ENCODE measurements at places on chromosomes 2 and 18.
A peak's percentile ranks its signal among the peaks of the same experiment; 100 is the strongest.

DNA sequence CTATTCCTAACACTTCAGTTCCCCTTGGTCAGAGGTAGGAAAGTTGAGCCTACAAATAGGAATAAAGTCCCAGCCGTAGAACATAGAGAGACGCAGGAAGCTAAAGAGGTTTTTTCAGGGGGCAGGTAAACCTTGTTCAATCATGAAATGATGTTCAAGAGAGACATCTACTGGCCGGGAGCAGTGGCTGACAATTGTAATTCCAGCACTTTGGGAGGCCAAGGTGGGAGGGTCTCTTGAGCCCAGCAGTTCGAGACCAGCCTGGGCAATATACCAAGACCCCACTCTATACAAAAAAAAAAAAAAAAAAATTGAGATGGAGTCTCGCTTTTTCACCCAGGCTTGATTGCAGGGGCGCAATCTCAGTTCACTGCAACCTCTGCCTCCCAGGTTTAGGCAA lies 66.7 kb upstream of the DNAJC10 start:
- DNase-seq = no peak

DNA sequence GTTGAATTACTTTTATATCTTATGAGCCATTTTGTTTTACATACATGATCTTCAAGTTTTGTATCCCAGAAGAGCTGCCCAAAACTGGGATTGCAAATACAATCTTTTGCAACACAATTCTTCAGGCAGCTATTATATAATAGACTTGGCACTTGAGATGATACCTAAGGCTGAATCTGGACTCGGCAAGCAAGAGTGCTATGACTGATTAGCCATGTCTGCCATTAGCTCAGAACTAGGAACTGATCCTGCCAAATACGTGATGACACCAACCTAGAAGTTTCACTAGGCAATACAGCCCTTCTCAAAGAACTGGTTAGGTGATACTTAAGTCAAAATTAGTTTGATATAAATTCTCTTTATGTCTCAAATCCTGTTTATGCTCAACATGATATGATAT lies 619.6 kb downstream of the CPS1 start:
- no peak for DNase-seq

GRCh38 chr18:33802955-33803354 lies 224.9 kb downstream of the ASXL3 start:
- DNase-seq = no peak

- DNase-seq = no peak
Measured at GRCh38 chr2:26457695-26458364, 20.1 kb downstream of the OTOF start.

- DNase-seq = no peak
Measured at GRCh38 chr2:149652926-149653325, 65.4 kb upstream of the MMADHC start.

GRCh38 chr2:161965994-161966393 lies 108.0 kb downstream of the DPP4 start:
- no peak for DNase-seq

DNA sequence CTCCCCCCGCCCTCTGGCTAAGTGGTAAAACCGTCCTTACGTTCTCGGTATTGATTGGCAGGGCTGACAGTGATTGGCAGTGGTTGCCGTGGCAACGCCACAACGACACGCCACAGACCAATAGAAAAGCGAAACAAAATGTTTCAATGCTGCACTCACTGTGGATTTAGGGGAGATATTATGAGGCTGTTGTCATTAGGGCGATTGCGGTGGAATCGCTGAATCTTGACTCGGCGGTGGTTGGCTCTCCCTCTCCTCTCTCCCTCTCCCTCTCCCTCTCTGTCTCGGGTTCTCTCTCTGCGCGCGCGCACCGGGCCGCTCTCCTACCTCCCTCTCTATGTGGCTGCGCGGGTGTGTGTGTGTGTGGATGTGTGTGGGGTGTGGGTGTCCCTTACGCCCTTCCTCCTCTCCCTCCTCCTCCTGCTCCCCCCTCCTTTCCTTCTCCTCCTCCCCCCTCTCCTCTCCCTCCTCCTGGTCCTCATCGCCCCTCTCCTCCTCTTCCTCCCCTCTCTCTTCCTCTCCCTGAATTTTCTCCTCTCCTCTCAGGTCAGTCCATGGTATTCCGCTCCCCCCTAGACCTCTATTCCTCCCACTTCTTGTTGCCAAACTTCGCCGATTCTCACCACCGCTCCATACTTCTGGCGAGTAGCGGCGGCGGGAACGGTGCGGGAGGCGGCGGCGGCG lies at the start of gene SIX3:
Gene SIX3 (plus strand): TSS at position 152 of the 684 bp plus-strand sequence. CDS start 403 bp downstream, at position 555.
- peak; percentile 84 for DNase-seq

DNA sequence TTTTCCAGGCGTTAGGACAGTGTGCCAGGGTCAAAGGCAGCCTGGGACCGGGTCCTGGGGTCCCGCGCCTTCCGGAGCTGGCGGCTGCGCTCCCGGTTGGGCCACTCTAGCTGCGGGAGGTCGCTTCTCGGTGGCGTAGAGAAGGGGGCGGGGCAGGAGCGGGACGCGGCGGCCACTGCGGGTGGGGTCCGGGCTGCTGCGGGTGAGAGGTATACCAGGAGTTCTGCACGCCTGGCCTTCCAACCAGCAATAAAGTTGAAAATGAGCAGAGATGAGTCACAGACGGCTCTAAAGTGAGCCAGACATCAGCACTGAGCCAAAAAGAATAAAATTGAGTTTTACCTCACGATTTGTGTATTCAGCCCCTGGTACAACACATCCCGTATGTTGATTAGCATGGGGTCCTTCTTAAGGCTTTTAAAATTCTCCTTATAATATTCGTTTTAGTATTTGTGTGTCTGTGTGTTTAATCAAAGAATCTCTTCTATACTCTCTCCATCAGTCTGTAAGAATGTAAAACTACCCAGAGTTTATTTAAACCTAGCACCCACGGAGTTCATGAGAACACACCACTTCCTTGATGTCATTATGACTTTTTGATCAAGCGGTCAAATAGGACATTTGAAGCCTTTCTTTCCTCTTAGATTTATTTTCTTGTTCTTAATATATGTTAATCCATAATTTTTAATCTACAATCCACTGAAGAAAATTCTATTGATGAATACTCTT lies at the start of gene C1GALT1C1L:
Gene C1GALT1C1L (minus strand): TSS at position 108 of the 729 bp plus-strand sequence. CDS start 107 bp downstream, at position 1.
- peak; percentile 70 for DNase-seq

DNA sequence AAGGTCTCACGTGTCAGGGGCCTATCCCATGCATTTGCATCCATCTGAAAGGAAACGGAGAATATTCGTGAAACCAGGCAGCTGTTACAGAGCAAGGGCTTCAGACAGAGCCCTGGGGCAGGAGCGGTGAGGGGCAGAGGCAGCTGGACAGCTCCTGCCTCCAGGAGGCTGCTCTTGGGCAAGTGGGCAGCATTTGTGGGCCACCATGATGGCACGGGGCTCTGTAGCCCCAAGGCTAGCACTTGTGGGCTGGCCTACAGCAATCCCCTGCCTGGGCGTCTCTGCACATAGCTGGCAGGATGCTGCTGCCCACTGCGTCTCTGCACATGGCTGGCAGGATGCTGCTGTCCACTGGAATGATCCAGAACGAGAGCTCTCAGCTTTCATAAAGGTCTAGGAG lies 52.8 kb upstream of the PTMA start:
- no peak for DNase-seq

DNA sequence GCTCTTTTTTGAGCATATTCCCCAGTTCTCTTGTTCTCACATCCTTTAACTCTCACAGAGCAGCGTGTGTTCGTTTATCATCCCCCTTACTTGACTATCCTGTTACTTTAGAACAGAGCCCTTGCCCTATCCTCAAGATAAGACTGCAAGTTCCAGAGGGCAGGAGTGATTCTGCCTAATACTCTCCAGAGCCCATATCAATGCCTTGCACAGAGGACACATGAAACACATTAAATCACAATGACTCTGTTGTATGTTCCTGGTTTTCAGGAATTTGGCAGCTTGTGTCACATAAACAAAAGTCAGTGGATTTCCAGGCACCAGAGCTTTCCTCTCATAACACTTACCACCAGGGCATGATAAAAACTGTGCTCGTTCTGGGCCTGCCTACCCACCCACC lies 156.7 kb downstream of the RNF144A start:
- no peak for DNase-seq

- no peak for DNase-seq
Measured at GRCh38 chr2:44722026-44722625, 219.4 kb upstream of the SIX3 start.

DNA sequence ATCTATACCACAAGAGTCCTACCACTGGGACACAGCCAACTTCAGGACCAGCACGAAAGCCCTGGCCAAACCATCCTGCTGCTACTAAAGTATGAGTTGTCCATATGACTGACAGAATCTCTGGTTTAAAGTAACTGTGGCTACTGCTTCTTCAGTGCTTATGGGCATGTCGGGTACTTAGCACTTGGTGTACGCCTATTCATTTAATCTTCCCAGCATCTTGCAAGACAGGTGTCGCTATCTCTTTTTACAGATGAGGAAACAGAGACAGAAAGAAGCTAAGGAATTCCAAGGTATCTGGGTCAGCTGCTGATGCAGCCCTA lies 203.4 kb upstream of the ID2 start:
- no peak for DNase-seq

- no peak for DNase-seq
Measured at GRCh38 chr18:71673954-71674353, 870.2 kb downstream of the CBLN2 start.

- no peak for DNase-seq
Measured at GRCh38 chr2:103008586-103008985, 246.8 kb downstream of the TMEM182 start.

GRCh38 chr2:162686336-162686735 lies 152.2 kb downstream of the KCNH7 start:
- no peak for DNase-seq

DNA sequence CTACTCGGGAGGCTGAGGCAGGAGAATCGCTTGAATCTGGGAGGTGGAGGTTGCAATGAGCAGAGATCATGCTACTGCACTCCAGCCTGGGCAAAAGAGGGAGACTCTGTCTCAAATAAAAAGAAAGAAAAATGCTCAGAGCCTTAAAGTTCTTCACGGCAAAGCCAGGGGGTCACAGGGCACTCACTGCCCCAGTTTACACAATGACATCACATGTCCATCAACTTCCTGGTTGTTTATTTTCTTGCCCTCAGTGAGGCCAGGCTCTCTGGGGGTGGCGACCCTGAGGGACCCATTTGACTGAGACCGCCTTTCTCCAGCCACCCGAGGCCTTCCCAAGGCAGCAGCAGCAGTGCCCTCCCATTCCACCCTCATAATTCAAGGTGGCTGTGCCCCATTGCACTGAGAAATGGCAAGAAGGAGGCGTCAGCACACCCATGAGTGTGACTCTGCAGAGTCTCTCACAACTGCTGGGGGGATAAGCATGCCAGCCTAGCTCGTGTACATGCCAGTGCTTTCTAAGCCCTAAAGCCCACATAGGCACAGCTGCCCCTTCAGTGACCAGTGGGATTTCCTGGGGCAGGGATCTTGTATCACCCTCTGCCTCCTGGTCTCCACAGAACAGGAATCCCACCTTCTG lies 50.0 kb downstream of the SFXN5 start:
- no peak for DNase-seq
